ENCODE measurements at places on chromosomes 7 and 10. TPM values are rescaled to one million over a fixed set of nuclear protein-coding genes. Genes with fewer than 3 reads are reported as not detected.

GRCh38 chr7:133315332-133316040, 62.6 kb downstream of the EXOC4 start:
- no peaks in the 10 kb centered on the region for H3K36me3 ChIP-seq
- H3K27ac ChIP-seq, result no peak overlapping the region
- no peak for DNase-seq
- H3K4me1 ChIP-seq, result peaks cover 22% of the 10 kb centered on the region
- H3K4me3 ChIP-seq, result no peak overlapping the region

DNA sequence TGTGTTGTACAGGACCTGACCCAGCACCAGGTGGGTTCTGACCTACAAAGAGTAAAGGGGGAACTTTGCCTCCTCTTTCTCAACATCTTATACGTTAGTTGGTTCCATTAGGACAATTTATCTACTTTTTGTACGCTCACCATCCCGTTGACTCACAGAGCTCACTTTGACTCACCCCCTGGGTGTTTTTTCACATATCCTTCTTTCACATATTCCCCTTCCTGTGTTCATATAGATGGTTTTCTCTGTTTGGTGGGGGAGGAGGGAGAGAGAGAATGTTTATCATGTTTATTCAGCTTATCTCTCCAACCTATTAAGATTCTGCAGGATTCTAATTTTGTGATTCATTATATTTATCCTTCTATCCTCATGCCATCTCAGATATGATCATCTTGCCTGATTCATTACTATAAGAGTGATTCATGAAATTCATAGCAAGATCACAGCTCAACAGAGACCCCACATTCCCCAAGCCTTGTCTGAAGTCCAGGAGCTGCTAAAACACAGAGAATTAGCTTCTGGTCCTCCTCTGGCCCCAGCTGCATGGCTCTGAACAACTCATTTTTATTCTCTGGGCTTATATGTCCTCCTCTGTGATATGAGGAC, 37.2 kb downstream of the PRSS2 start:
- H3K36me3 ChIP-seq, result no peaks in the 10 kb centered on the region
- H3K4me1 ChIP-seq, result no peaks in the 10 kb centered on the region
- H3K27me3 ChIP-seq, result peaks cover 56% of the 10 kb centered on the region
- no peak overlapping the region for H3K4me3 ChIP-seq

Gene FKBP6
- total RNA-seq, result not detected

DNA sequence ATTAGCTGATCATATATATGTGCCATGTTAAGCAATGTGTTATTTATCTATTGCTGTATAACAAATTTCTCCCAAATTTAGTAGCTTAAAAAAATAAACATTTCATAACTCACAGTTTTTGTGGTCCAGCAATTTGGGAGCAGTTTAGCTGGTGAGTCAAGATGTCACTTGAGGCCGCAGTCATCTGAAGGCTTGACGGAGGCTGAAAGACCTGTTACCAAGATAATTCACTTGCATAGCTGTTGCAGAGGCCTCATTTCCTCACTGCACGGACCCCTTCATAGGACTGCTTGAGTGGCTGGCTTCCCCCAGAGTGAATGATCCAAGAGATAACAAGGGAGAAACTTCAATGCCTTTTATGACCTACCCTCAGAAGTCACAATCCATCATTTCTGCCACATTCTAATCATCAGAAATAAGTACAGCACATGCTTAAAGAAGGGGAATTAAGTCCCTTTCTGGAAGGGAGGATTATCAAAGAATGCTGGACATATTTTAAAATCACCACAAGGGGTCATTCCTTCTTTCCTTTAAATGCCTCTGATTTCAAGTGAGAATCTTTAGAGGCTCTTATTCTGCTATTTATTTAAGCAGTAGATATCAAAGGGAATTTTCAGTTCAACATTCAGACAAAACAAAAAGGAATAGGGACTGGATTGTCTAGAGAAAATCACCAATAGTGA, 10.5 kb upstream of the SRPK2 start:
- DNase-seq, result no peak
- no peaks in the 10 kb centered on the region for H3K27me3 ChIP-seq
- no peaks in the 10 kb centered on the region for H3K36me3 ChIP-seq
- H3K4me1 ChIP-seq, result peaks cover 3% of the 10 kb centered on the region

Gene GFRA1
- 56.0 TPM for total RNA-seq

GRCh38 chr10:71582019-71582418, 137.6 kb downstream of the C10orf105 start:
- H3K4me1 ChIP-seq, result no peaks in the 10 kb centered on the region
- H3K27me3 ChIP-seq, result no peaks in the 10 kb centered on the region
- H3K27ac ChIP-seq, result no peak overlapping the region
- no peaks in the 10 kb centered on the region for H3K36me3 ChIP-seq
- DNase-seq, result no peak
- no peak overlapping the region for H3K4me3 ChIP-seq

GRCh38 chr10:33428682-33429081, 94.2 kb upstream of the NRP1 start:
- H3K4me1 ChIP-seq, result no peaks in the 10 kb centered on the region
- no peak overlapping the region for H3K4me3 ChIP-seq
- no peaks in the 10 kb centered on the region for H3K27me3 ChIP-seq
- peak; percentile 31 for DNase-seq
- H3K27ac ChIP-seq, result no peak overlapping the region

Gene FAS
- total RNA-seq, result 16.6 TPM

- H3K27me3 ChIP-seq, result no peaks in the 10 kb centered on the region
- DNase-seq, result no peak
- no peaks in the 10 kb centered on the region for H3K36me3 ChIP-seq
- H3K27ac ChIP-seq, result no peak overlapping the region
- H3K4me1 ChIP-seq, result peaks cover 1% of the 10 kb centered on the region
Observed at GRCh38 chr7:157668221-157668883, 331.5 kb downstream of the DNAJB6 start.

DNA sequence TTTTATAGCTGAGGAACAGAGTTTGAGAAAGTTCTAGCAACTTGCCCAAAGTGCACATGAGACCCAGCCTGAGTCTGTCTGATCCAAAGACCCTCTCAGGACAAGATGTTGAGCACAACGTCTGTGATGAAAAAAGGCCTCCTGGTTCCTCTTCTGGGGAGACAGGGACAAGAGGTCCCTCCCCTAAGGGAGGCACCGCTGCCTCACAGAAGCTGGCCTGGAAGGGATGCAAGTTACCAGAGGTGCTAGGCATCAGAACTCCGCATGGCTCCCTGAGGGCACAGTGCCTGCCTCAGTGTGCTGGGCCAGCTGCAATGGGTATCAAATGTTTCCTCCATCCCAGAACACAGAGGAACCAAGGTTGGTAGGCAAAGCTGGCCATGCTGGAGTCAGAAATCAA, 302.4 kb downstream of the GRID1 start:
- H3K27me3 ChIP-seq, result no peaks in the 10 kb centered on the region
- H3K4me1 ChIP-seq, result no peaks in the 10 kb centered on the region
- no peak overlapping the region for H3K27ac ChIP-seq
- no peak overlapping the region for H3K4me3 ChIP-seq

Gene ARHGEF5
- total RNA-seq, result 11.8 TPM

DNA sequence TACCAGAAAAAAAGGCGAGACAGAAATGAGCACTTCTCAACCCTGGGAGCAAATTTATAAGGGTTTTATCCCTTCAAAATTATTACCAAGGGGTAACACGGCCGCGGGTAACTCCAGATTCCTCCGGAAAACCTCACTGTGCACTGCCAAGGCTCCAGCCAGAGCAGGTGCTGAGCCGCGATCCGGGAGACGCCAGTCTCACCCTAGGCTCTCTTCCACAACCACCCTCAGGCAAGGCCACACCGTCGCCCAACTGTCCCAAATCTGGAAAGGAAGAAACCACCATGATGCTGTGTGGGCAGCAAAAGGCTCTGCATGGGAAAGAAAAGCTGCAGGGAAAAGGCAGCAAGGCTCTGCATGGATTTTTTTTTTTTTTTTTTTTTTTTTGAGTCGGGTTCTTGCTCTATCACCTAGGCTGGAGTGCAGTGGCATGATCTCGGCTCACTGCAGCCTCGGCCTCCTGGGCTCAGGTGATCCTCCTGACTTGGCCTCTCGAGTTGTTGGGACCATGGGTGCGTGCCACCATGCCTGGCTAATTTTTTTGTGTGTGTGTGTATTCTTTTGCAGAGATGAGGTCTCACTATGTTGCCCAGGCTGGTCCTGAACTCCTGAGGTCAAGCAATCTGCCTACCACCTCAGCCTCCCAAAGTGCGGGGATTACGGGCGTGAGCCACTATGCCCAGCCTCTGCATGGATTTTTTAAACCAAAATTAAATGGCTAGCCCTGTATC, 39.0 kb downstream of the MAD1L1 start:
- H3K27me3 ChIP-seq, result no peaks in the 10 kb centered on the region
- H3K36me3 ChIP-seq, result peaks cover 25% of the 10 kb centered on the region
- no peak overlapping the region for H3K4me3 ChIP-seq
- peaks cover 6% of the 10 kb centered on the region for H3K4me1 ChIP-seq

DNA sequence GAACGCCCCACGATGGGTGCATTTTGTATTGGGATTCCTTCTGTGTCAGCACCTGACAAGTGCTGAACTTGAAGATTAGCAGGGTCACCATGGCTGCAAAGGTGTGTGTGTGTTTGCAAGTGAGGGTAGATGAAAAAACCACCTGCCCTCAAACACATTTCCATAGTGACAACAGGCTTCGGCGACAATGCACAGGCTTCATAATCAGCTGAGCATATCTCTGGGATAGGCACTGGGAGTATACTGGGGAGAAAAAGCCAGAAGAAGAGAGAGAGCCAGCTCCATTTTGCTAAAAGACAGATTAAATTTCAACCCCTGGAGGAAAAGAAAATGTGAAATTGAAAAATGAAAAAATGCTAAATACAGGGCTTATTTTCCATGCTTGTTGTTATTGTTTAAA, 656.1 kb downstream of the INHBA start:
- H3K36me3 ChIP-seq, result no peaks in the 10 kb centered on the region
- no peaks in the 10 kb centered on the region for H3K27me3 ChIP-seq
- no peaks in the 10 kb centered on the region for H3K4me1 ChIP-seq
- no peak for DNase-seq

GRCh38 chr10:119449760-119450461, 92.6 kb downstream of the RGS10 start:
- H3K4me1 ChIP-seq, result peaks cover 10% of the 10 kb centered on the region
- H3K27ac ChIP-seq, result peak overlapping the region; percentile 36
- H3K36me3 ChIP-seq, result peaks cover 14% of the 10 kb centered on the region
- H3K4me3 ChIP-seq, result no peak overlapping the region

Gene RASA4
- total RNA-seq, result 32.0 TPM

DNA sequence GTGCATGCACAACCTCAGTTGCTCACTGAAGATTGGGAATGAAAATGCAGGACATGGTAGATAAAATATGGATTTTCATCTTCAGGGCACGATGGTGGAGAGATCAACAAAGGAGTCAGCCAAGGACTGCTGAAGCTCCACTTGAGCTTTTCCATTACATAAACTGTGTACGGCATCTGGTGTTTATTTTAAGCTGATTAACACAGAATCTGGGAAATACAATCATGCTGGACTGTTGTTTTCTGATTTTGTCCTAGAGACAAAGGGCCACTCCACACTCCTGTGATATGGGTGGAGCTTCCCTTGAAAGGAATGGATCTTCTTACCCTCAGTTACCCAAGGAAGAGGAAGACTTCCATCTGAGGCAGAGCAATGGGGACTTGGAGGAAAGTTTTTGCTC, 120.6 kb downstream of the SAMD9 start:
- H3K27ac ChIP-seq, result no peak overlapping the region
- no peak for DNase-seq
- H3K4me1 ChIP-seq, result no peaks in the 10 kb centered on the region
- H3K4me3 ChIP-seq, result no peak overlapping the region

GRCh38 chr10:35140727-35141126, 14.1 kb downstream of the CREM start:
- H3K27me3 ChIP-seq, result no peaks in the 10 kb centered on the region
- no peak for DNase-seq
- no peaks in the 10 kb centered on the region for H3K4me1 ChIP-seq
- no peak overlapping the region for H3K27ac ChIP-seq

DNA sequence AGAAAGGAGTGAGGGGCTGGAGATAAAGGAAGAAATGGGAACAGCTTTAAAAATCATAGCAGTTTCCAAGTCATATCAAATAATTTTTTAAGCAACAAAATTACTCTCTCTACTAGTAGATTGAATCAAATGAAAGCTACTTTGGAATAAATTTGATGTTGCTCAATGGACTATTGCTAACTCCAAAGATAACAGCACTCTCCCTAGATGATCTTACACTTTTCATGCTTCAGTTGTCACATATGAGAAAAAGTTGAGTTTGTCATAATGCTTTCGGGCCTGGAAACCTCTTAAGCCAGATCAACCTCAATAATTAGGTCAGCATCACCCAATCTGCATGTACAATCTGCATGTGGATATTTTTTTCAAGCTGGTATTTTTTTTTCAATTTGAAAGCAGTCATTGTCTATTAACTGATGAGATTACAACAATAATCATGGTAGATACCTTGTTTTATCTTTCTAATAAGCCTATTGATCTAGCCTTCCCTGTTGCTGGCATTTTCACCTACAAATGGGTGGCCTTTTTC, 31.3 kb downstream of the LIPJ start:
- no peaks in the 10 kb centered on the region for H3K4me1 ChIP-seq
- H3K36me3 ChIP-seq, result no peaks in the 10 kb centered on the region
- no peak overlapping the region for H3K27ac ChIP-seq
- no peak overlapping the region for H3K4me3 ChIP-seq
- no peaks in the 10 kb centered on the region for H3K27me3 ChIP-seq
- DNase-seq, result no peak

Gene ATOH7
- not detected for total RNA-seq

DNA sequence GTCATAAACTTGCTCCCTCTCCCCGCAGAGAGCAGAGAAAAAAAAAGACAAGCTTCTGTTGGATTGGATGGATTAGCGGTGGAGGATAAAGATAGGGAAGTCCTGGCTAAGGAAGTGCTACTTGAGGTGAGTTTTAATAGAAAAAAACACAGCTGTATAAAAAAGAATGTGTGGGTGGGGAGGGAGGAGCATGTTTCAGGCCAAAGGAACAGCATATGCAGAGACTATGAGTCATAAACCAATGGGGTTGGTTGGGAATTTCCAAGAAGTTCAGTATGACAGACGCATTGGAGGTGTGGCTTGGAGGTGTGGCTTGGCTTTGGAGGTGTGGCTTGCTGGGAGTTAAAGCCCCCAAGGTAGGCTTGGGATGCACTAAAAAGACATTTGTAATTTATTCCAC, 103.0 kb upstream of the LSM8 start:
- DNase-seq, result no peak
- H3K36me3 ChIP-seq, result no peaks in the 10 kb centered on the region
- no peaks in the 10 kb centered on the region for H3K27me3 ChIP-seq
- no peaks in the 10 kb centered on the region for H3K4me1 ChIP-seq

DNA sequence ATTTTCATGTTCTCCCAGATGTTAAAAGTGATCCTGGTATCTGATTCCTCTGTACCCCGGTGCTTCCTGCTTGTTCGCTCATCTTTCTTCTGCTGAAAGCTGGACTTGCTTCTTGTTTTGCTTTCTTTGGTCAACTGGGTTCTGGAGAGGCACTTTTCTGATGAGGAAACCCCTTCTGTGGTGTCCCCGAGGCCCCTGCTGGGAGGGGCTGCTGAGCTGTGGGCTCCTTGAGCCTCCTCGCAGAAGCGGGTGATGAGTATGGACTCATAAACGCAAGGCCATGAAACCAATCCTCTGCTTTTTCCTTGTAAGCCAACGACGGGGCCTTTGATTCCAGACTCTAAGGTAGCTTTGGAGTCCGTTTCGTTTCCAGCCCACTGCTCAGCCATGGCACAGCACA, 7.8 kb downstream of the WIPI2 start:
- no peak overlapping the region for H3K27ac ChIP-seq
- DNase-seq, result no peak
- H3K36me3 ChIP-seq, result peaks cover 37% of the 10 kb centered on the region
- no peaks in the 10 kb centered on the region for H3K27me3 ChIP-seq

- no peak overlapping the region for H3K4me3 ChIP-seq
- no peaks in the 10 kb centered on the region for H3K36me3 ChIP-seq
- DNase-seq, result no peak
- no peaks in the 10 kb centered on the region for H3K27me3 ChIP-seq
Observed at GRCh38 chr10:60041489-60042133, 135.3 kb upstream of the CCDC6 start.
